Effector CD8-positive, alpha-beta T cell (primary cell): ENCODE measurements at places on chromosomes 2 and 18.

DNA sequence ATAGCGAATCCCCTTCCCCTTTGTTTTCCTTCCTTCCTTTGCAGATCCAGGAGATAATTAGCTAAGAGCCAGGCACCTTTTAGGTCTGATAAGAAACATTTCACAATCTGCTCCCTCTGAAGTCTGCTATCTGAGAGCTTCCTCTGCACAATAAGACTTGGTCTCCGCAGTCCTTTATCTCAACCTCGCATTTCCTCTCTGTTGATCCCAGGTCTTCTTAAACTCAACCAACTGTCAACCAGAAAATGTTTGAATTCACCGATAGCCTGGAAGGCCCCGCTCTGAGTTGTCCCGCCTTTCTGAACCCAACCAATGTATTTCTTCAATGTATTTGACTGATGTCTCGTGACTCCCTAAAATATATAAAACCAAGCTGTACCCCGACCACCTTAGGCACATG is 78.4 kb upstream of the CTDP1 start:
- DNase-seq = no peak

DNA sequence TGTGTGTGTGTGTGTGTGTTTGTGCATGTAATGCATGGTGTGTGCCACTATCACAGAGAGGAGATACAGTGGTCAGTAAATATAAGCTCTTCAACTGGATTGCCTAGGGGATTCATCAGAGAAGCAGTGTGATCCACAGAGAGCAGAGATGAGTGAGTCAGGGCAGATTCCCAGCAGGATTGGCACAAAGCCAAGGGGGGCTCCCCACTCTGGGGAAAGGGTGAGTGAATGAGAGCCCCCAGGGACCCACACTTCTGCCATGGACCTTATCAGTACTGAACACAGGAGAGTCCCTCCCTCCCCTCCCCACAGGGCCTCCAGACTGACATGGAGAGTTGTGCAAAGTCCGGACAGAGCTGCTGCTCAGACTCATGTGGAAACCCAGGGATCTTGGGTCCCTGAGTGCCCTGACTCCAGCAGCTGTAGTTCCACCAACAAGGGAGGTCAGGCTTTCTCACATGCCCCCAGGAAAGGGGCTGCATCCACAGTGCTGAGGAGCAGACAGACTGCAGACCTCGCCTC is 748.8 kb downstream of the NR4A2 start:
- DNase-seq = no peak

DNA sequence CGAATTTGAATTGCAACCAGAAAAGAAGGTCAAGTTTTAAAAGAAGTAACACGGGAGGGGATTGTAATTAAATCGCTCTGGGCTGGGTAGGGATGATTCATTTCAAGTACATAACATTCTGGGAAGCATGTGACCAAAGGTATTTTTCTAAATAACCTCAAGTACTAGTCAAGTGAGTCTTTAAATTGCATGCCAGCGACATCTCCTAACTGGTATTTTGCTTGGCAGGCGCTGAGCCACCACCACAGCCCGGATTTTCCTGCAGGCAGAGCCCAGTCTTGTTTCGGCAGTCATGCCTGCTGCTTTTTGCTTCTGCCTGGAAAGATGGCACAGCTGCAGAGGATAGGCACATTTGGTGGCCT is 33.7 kb upstream of the NPAS2 start:
- DNase-seq = no peak

- DNase-seq = no peak
Measured at GRCh38 chr2:202423139-202423538, 47.0 kb downstream of the BMPR2 start.

DNA sequence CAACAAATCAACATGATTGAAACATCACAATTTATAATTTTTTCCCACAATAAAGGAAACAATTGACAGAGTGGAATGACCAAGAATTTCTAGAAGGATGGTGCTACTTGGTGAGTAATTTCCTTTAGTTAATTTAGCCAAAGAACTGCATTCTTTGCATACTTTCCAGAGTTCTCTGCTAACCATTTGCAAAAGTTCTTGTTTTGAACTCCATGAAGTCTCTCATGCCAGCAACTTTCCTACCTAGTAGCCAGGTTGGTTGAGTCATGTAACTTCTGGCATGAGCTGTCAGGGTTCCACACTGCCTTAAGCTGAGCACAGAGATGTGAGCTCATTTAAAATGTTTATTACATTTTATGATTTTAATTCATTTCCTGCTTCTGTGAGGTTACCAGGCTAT is 539.6 kb downstream of the PID1 start:
- no peak for DNase-seq

- no peak for DNase-seq
Measured at GRCh38 chr18:70622622-70623419, 334.0 kb downstream of the SOCS6 start.

GRCh38 chr2:55947752-55948151 is 24.2 kb upstream of the EFEMP1 start:
- DNase-seq = no peak

DNA sequence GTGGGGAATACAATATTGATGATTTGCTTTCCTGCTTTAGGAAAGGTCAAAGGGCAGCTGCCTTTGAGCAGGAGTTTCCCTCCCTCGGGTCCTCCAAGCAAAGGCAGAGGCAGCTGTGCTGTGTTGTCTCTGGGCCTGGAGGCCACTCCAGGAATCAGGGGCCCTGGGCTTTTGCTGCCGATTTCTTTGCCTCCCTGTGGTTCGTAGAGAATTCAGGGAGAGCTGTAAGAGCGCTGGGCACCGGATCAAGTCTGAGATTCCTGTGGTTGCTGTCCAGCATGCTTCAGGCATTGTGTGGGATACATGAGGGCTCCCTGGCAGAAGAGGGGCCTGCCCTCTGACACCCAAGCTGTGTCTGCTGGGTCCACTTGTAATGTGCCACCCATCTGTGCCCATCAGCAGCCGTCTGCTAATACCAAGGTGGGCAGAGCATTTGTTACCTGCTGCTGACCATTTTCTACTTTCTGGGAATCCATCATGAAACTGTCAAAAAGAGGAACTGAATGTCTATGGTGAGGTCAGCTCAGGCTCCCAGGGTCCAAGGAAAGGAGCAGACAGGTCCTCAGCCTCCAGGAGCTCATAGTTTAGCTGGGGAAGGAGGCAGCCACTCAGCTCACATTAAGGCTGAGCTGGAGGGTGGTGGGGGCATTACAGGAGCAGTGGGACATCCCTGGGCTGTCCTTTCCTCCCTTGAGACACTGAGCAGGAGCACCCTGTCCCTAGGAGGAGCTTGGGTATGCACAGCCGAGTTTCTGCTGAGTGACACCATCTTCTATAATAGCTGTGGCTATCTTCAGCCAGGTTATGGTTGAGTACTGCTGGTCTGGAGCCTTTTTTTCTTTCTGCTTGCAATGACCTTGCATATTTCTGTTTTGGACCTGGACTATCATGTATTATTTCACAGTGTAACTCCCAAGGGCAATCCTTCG is 68.5 kb downstream of the CTIF start:
- DNase-seq = no peak

DNA sequence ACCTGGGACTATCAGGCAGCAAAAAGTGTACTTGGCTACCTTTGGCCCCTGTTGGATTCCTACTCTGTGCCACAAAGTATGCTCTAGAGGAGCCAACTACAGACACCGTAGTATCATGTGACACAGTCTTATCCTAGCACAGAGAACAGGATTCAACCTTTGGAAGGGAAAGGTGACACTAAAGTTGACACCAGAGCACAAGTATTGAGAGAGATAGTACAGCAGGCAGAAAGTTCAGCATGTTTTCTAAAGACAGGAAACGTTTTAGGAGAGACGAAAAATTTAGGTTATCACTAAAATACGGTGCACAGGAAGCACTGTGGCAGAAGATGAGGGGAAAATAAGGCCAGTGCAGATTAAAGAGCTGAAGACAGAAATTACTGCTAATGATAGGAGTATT is 18.6 kb downstream of the SMAD2 start:
- DNase-seq = no peak

DNA sequence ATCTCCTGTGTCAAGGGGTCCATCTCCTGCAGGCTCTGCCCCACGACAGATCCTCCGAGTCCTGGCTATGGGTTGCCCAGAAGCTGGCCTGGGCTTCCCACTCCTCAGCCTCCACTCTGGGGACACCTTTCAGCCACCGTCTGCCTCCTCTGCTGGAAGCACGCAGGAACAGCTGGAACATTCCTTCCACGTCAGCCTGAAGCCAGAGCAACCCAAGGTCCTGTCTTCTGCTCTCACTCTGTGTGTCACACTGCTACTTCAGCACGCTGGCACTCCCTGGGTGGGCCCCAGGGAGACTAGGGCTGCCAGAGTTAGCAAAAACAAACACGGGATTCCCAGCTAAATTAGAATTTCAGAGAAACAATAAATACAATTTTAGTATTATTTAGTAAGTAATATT is 148.8 kb downstream of the HRH4 start:
- DNase-seq = no peak

DNA sequence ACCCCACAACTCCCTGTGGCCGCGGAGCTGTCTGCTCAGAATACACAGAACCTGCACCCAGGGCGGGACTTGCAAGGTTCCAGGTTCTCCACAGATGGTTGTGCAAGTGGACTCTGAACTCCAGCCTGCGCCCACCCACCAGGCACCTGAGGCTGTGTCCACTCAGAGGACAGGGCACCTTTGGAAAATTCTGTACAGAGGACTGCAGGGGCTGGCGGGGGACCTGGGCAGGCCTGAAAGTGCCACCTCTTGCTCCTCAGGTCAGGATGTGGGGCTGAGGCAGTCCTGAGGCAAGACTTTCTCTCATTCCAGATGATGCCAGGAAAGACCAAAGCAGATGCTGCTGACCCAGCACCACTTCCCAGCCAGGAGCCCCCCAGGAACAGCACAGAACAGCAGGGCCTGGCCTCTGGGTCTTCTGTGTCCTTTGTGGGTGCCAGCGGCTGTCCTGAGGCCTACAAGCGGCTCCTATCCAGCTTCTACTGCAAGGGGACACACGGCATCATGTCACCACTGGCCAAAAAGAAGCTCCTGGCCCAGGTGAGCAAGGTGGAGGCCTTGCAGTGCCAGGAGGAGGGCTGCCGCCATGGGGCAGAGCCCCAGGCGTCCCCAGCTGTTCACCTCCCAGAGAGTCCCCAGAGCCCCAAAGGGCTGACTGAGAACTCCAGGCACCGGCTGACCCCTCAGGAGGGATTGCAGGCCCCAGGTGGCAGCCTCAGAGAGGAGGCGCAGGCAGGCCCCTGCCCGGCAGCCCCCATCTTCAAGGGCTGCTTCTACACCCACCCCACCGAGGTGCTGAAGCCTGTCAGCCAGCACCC is 14.4 kb downstream of the ARID5A start:
- no peak for DNase-seq

GRCh38 chr2:11079136-11079824 is 76.0 kb upstream of the SLC66A3 start:
- DNase-seq = no peak

DNA sequence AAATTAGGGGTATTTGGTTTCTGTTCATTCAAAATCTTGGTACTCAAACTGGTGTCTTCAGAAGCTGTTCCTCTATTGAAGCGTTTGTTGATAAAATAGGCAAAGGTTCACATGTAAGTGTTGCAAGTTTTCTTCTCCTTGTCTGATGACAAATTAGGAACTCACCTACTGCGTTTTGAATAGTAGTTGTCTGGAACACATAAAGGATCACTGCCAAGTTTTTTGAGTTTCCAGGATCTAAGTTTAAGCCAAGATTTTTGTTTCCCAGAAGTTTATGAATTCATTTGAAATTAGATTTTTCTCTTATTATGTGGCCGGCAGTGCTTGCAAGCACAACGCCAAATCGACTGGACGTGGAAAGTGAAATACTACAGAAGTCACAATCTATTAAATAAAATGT is 85.4 kb downstream of the ARHGEF33 start:
- DNase-seq = no peak

GRCh38 chr2:195388028-195388427 is 269.0 kb upstream of the SLC39A10 start:
- DNase-seq = no peak

DNA sequence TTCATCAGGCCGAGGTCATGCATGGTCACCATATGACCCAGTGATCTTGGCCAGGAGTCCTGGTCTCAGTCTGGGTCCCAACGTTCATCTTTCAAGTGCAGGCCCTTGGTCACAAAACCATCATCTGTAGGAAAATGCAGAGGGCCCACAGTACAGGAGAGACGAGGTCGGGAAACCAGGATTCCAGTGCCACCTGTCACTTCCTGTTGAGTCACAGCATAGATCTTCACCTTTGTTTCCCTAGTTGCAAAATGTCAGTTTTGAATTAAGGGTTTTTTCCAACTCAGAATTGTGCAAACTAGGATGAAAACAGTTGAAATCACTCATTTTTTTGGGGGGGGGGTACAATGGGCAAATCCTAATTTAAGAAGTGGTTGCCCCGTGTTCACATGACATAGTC is 162.2 kb downstream of the INSIG2 start:
- DNase-seq = no peak

DNA sequence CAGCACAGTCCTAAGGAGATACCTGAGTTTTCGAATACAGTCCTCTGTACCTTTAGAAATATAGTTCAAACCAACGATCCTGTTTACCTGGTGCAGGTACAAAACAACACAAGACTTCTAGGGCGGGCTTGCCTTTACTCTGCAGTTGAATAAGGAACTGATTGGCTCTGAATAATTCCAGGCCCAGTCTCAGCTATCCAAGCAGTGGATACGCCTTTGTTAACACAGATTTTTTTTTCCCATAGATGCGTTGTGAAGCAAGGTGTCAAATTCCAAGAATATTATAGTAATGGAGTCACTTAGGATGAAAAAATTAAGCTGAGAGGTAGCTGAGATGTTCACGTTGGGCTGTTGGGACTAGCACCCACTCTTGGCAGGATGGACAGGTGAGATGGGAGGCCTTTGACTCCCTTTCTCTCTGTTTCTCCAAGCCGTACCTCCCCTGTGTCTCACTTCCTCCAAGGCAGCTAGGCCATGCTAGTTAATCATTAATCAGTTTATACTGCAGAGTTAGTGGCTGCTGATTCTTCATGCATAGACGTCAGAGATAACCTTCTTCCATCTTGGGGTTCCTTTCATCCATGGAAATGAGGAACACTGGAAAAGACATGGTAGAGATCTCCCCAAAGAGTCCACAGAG is 380.8 kb upstream of the ACVR2A start:
- DNase-seq = no peak

- DNase-seq = no peak
Measured at GRCh38 chr2:132760405-132760804, 90.4 kb upstream of the LYPD1 start.

DNA sequence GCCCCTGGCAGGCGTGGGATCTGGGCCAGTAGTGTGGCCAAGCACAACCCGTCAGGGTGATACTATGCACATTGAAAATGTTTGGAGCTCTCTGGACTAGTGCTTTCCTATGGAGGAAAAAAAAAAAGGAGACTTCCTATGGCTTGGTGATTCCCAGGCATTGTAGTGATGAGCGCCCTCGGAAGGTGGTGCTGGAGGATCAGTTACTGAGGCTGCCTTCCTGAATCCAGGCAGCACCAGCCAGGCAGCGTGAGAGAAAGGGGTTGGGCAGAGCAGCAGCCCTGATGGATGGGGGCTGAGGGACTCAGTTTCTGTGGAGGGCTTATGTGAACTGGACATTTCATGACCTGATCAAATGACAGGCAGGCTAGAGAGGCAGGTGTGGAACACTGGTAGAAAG is 70.9 kb downstream of the CHRNA1 start:
- DNase-seq = no peak

DNA sequence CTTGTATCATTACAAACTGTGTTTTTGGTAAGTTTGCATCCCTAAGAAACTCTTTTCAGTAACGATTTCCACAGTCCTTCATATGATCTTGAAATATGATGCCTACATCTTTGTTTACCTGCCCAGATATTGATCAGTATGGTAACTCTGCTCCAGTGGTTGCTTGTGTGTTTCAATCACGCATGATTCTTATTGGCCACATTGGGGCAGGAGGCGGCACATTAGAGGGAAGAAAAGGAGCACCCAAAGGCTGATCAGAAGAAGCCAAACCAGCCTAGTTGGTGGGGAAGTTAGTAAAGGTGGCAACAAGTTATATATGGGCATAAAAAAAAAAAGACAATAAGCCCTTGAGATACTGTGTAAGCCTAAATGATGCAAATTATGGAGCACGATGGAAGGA is 158.9 kb downstream of the RHBDD1 start:
- DNase-seq = no peak
